Mucosa of descending colon (tissue), 3 donors: ENCODE measurements at places on chromosomes 5 and 9. TPM values are rescaled to one million over a fixed set of nuclear protein-coding genes. Genes with fewer than 3 reads are reported as not detected.

Gene IFNK
- total RNA-seq, result not detected

Gene CKMT2
- 1.6 TPM for total RNA-seq

Gene CFAP157
- total RNA-seq, result 0.28 TPM

Gene CD74
- 1,033 TPM for total RNA-seq

Gene HRH2
- total RNA-seq, result 0.32 TPM
